Large intestine (tissue), 12 donors: ENCODE measurements at places on chromosomes 13 and 19. TPM values are rescaled to one million over a fixed set of nuclear protein-coding genes. Genes with fewer than 3 reads are reported as not detected.

The TEKTIP1 gene
- 3.2 TPM for polyA plus RNA-seq

The VSTM2B gene
- 8.3 TPM for polyA plus RNA-seq

The RUBCNL gene
- polyA plus RNA-seq = 3.7 TPM

The CD22 gene
- 2.2 TPM for polyA plus RNA-seq

The KIR2DL1 gene
- 0.27 TPM for polyA plus RNA-seq

DNA sequence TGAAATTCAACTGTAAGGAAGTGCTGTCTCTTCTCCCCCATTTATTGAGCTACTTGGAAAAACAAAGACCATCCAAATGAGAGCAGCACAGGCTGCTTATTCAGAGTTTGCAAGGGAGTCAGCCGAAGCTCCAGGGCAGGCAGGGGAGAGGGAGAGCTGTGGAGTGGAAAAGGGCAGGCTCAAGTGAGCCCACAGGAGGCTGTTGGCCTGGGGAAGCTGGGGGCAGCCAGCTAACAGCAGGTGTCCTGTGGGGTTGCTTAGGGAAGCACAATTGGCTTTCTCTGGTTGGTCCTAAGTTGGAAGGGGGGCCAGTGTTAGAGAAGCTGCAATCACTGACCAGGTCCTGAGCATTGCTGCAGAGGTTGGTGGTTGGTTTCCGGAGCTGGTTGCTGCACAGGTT is 23.9 kb downstream of the SLC25A42 start:
- no peak overlapping the region for H3K27ac ChIP-seq
- no peaks in the 10 kb centered on the region for H3K4me1 ChIP-seq
- no peak overlapping the region for H3K4me3 ChIP-seq
- H3K27me3 ChIP-seq = no peaks in the 10 kb centered on the region
- no peak for DNase-seq

DNA sequence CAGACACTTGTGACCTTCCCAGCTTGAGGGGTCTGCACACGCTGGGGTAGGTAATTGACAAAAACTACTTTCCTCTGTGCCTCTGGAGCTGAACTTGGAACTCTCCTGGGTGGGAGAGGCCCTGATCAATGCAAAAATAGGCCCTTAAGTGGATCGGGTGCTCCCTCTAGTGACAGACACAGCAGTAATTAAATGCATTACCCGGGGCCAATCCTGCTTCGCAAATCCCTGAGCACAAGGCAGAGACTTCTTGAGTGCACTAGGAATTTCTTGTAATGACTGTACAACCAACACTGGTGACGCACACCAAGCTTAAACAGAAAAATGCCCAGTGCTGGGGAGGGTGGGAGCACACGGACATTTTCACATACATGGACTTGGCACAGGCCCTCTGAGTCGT is 10.6 kb upstream of the UBE2S start:
- no peak overlapping the region for H3K4me3 ChIP-seq
- peak; percentile 67 for DNase-seq
- H3K27ac ChIP-seq = no peak overlapping the region
- H3K4me1 ChIP-seq = no peaks in the 10 kb centered on the region
- no peaks in the 10 kb centered on the region for H3K36me3 ChIP-seq
- peaks cover 5% of the 10 kb centered on the region for H3K27me3 ChIP-seq

DNA sequence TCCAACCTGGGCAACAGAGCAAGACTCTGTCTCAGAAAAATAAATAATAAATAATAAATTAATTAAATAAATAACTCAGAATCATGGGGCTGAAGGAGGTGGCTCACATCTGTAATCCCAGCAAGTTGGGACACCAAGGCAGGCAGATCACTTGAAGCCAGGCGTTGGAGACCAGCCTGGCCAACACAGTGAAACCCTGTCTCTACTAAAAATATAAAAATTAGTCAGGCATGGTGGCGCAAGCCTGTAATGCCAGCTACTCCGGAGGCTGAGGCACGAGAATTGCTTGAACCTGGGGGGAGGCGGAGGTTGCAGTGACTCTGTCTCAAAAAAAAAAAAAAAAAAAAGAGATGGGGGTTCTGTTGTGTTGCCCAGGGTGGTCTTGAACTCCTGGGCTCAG is 7.2 kb downstream of the TMEM38A start:
- no peak overlapping the region for H3K4me3 ChIP-seq
- no peaks in the 10 kb centered on the region for H3K4me1 ChIP-seq
- no peak for DNase-seq
- H3K27ac ChIP-seq = no peak overlapping the region
- no peaks in the 10 kb centered on the region for H3K27me3 ChIP-seq
- no peaks in the 10 kb centered on the region for H3K36me3 ChIP-seq

- H3K4me3 ChIP-seq = no peak overlapping the region
- no peaks in the 10 kb centered on the region for H3K36me3 ChIP-seq
- no peak overlapping the region for H3K27ac ChIP-seq
- peak; percentile 11 for DNase-seq
- H3K4me1 ChIP-seq = no peaks in the 10 kb centered on the region
Observed at GRCh38 chr19:5536337-5536894, 31.3 kb downstream of the TINCR start.

DNA sequence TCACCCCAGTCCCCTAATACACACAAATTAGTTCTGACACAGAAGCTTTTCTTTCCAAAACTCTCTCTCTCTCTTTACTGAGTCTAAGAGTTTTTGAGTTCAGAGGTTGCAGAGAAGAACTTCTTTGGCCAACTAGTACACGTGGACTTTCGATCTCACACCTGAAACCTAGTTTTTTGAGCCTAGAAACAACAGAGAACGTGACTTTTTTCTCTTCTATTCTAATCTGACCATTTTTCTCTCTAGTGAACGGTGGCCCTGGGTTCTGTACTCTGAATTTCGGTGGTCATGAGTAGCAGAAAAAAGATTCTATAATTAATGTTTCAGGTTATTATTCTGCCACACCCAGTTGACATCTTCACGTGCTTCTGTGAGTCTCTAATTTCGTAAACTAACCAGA is 24.2 kb downstream of the PCDH20 start:
- H3K4me3 ChIP-seq = no peak overlapping the region
- H3K36me3 ChIP-seq = no peaks in the 10 kb centered on the region
- no peaks in the 10 kb centered on the region for H3K4me1 ChIP-seq
- no peaks in the 10 kb centered on the region for H3K27me3 ChIP-seq
- no peak overlapping the region for H3K27ac ChIP-seq

DNA sequence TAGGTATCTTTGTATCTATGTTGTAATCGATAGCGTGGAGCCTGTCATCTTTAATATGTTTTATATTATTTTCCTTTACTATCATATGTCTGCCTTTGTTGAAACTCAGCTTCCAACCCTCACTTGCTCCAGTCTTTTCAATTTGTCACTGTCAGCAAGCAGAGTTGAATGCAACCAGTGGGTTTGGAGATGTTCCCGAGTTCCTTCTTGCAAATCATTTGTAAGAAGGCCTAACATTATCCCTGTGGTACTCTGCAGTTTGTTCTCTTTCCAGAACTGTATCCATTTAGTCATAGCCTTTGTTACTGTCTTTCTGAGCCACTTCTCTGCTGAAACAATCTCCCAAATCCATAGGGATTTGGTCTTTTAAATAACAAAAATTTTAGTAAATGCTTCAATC is 41.8 kb downstream of the RNASEH2B start:
- H3K4me3 ChIP-seq = no peak overlapping the region
- H3K4me1 ChIP-seq = no peaks in the 10 kb centered on the region
- H3K36me3 ChIP-seq = peaks cover 25% of the 10 kb centered on the region

DNA sequence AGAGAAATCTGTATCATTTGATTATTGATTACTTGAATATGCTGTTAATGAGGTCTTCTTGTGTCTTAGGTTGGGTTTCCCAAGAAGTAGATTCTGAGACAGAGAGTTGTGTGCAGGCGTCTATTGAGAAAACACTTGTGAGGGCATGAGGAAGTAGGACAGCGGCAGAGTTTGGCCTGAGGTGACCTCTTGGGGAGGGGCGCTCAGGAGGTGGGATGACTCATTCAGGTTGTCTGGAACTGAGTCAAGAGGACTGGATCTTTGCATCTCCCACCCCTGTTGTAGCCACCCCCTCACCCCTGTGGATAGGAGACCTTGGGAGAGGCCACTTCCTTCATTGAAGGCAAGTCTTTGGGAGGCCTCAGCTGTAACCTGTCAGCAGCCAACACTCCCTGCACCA is 35.2 kb upstream of the WDFY2 start:
- H3K4me1 ChIP-seq = no peaks in the 10 kb centered on the region
- DNase-seq = no peak
- no peaks in the 10 kb centered on the region for H3K36me3 ChIP-seq
- H3K27me3 ChIP-seq = no peaks in the 10 kb centered on the region

- no peak overlapping the region for H3K27ac ChIP-seq
- H3K4me3 ChIP-seq = no peak overlapping the region
- DNase-seq = no peak
Observed at GRCh38 chr19:48190288-48190884, 19.9 kb downstream of the ZSWIM9 start.

DNA sequence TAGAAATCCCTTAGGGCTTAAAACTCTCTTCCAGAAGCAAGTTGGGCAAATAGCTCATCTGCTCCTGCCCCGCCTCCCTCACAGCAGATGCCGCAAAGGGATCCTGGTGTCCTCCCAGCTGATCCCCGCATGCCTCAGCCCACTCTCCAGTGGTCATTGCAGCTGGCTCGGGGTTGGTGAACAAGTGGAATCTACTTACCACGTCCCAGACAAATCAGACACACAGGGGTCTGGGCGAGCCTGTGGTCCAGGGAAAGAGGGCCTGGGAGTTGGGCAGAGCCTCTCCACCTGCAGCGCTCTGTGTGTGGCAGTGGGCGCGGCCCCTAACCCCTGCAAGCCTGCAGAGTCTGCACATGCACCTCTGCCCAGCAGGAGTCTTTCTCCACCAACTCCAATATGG is 10.8 kb upstream of the C19orf33 start:
- H3K4me1 ChIP-seq = no peaks in the 10 kb centered on the region
- H3K36me3 ChIP-seq = peaks cover 57% of the 10 kb centered on the region
- no peak overlapping the region for H3K4me3 ChIP-seq
- no peaks in the 10 kb centered on the region for H3K27me3 ChIP-seq

- H3K27ac ChIP-seq = no peak overlapping the region
- no peaks in the 10 kb centered on the region for H3K27me3 ChIP-seq
- H3K4me1 ChIP-seq = no peaks in the 10 kb centered on the region
- H3K4me3 ChIP-seq = no peak overlapping the region
- H3K36me3 ChIP-seq = no peaks in the 10 kb centered on the region
Observed at GRCh38 chr13:42812316-42812715, 30.9 kb downstream of the FAM216B start.

- no peaks in the 10 kb centered on the region for H3K36me3 ChIP-seq
- no peak overlapping the region for H3K4me3 ChIP-seq
- H3K27me3 ChIP-seq = peaks cover 4% of the 10 kb centered on the region
- no peaks in the 10 kb centered on the region for H3K4me1 ChIP-seq
Observed at GRCh38 chr19:2382530-2383222, 22.6 kb downstream of the TMPRSS9 start.

DNA sequence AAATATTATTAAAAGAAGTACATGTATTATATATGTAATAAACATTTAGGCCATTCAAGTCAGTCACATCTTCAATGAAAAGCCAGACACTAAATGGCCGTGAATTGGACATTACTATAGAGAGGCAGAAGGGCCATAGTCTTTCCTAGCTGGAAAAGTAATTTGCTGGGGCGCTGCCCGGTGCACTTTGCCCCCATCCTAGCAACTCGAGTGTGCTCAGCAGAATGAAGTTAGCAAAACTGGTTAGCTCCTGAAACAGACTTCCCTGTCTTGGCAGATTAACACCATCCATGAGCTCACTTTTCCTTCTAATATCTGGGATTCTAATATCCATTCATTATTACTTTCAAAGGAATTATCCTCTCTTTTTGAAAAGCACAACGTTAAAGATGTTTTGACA is 2.8 kb upstream of the SPRYD7 start:
- peak; percentile 93 for DNase-seq
- H3K27ac ChIP-seq = peak overlapping the region; percentile 77
- peaks cover 24% of the 10 kb centered on the region for H3K4me1 ChIP-seq
- no peaks in the 10 kb centered on the region for H3K27me3 ChIP-seq
- no peak overlapping the region for H3K4me3 ChIP-seq

DNA sequence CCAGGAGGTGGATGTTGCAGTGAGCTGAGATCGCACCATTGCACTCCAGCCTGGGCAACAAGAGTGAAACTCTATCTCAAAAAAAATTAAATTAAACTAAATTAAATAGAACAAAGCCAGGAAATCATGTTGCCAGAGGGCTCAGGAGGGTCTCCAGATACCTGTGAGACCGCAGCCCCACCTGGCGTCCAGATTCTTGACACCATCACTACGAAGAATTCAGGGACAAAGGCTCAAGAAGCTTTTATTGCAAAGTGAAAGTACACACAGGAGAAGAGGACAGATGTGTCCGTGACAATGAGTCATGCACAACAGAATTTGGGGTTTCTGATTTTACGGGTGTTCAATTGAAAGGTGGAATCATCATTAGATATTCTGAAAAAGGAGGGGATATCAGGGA is 76.6 kb downstream of the STOML3 start:
- H3K27me3 ChIP-seq = no peaks in the 10 kb centered on the region
- no peak overlapping the region for H3K27ac ChIP-seq
- H3K36me3 ChIP-seq = no peaks in the 10 kb centered on the region
- DNase-seq = no peak
- no peaks in the 10 kb centered on the region for H3K4me1 ChIP-seq

DNA sequence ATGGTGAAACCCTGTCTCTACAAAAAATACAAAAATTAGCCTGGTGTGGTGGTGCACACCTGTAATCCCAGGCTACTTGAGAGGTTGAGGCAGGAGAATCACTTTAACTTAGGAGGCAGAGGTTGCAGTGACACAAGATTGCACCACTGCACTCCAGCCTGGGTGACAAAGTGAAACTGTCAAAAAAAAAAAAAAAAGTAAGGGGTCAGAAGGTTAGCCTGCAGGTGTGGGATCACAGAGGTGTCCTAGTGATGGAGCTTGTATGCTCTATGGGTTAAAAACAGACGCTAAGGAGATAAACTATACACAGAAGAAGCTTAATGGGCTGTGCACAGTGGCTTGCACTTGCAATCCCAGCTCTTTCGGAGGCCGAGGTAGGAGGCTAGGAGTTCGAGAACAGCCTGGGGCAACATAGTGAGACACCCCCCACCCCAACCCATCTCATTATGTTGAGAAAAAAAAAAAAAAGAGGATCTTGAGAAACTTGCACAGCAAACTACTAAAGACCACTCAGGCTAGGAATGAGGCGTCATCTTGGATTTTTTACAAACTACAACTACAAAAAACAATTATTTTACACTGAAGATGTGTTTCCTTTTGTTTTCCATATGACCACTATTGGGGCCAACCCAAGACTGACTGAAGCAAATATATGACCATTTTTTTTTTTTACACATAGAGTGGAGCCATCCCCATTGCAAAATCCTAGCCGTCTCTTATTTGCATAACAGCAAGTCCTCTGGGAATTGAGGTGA is 7.9 kb downstream of the FOSB start:
- peaks cover 53% of the 10 kb centered on the region for H3K27me3 ChIP-seq
- no peaks in the 10 kb centered on the region for H3K36me3 ChIP-seq
- peaks cover 8% of the 10 kb centered on the region for H3K4me1 ChIP-seq

GRCh38 chr13:19888799-19889198 is 25.4 kb upstream of the ZMYM5 start:
- no peaks in the 10 kb centered on the region for H3K27me3 ChIP-seq
- no peaks in the 10 kb centered on the region for H3K4me1 ChIP-seq
- no peaks in the 10 kb centered on the region for H3K36me3 ChIP-seq
- no peak overlapping the region for H3K4me3 ChIP-seq
- no peak for DNase-seq
